ENCODE measurements at places on chromosomes 4 and X.

DNA sequence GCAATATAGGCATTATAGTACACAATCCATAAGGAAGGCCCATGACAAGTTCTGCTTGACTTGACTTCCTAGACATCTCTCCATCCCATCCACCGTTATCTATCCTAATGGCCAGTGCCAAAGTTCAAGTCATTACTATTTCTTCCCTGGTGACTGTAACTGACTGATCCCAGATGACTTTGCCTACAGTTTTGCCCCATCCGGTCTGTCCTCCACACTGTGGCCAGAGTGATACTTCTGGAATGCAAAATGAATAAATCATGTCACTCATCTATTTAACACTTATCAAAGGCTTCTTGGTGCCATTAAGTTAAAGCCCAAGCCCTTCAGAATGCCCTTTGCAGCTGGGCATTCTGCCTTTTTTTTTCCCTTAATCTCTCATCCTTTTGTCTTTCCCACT, 130.8 kb downstream of the PPARGC1A start:
- no peak for DNase-seq

GRCh38 chrX:131262738-131263679, 26.1 kb downstream of the IGSF1 start:
- DNase-seq, result no peak

DNA sequence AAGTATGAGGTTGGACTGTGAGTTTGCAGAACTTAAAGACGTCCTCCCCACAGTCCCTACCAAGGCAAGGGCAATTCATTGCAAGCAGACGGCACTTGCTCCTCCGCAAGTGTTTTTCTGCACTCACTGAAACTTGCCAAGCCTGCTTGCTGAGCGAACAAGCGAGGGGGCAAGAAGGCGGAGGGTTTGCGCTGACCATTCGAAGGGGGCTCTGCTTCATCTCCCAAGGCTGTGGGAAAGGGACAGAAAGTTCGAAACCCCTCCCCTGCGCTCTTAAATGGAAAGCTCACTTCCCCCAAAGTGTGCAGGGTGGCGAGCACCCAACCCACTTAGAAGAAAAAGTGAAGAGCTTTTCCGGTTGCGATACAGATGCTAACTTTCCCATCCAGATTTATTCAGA, 1.4 kb downstream of the MID1 start:
- no peak for DNase-seq

GRCh38 chr4:139554642-139554892, 1.5 kb downstream of the SETD7 start:
- DNase-seq, result no peak

GRCh38 chr4:46073778-46074177, 50.1 kb downstream of the GABRG1 start:
- no peak for DNase-seq

DNA sequence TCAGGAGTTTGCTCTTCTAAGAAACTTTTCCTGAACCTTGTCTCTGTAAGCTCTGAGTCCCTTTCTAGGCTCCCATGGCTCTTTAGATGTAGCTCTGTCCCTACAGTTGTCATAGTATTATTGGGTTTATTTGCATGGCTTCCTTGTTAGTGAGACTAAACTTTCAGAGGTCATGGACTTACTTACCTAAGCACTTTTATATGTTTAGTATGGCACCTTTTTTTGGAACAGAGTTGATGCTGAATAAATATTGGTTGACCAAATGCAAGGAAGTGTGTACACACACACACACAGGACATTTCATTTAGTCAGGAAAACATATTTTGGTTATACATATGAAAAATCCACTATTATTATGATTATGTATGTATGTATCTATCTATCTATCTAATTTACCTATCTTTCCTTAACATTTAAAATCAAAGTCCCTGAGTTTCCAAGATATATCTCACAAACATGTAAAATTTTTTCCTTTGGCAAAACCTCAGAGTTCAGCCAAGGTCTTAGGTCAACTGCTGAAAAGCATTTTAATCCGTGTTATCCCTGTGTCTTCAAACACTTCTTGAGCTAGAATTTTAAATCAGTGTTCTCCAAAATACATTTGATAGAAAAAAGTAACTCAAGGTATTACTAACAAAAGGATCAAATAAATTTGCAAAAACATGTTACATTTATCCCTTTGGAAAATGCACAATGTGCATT, 47.1 kb upstream of the GBA3 start:
- no peak for DNase-seq

DNA sequence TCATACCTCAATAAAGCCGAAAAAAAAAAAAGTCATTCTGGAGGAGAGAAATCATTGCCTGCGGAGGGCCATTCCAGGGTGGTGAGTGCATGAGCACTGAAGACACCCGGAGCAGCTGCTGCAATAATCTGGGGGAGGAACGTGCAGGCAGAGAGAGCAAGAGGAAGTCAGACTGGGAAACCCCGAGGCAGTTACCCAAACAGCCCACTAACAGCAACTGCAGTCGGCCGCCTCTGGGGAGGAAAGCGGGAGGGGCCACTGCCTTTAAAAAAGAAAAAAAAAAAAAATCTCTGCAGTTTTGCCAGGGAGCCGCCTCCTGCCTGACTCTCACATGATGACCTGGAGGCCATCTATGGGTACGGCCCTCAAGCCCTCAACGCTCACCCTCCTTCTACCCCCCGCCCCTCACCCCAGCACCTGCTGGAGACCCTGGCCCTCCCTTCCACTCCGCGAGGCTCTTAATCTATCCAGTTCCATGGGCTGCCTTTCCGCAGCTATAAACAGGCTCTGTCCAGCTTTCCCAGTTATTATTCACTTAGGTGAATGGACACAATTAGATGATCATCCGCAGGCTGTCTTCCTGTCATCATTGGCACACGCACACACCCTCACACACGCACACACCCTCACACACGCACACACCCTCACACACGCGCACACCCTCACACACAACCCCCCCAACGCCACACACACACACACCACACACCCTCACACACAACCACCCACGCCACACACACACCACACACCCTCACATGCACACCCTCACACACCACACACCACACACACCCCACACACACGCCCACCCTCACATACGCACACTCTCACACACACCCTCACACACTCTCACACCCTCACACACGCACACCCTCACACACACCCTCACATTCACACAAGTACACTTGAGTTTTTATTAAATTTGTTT, 3.4 kb upstream of the AVPR2 start:
- DNase-seq, result peak; percentile 50

DNA sequence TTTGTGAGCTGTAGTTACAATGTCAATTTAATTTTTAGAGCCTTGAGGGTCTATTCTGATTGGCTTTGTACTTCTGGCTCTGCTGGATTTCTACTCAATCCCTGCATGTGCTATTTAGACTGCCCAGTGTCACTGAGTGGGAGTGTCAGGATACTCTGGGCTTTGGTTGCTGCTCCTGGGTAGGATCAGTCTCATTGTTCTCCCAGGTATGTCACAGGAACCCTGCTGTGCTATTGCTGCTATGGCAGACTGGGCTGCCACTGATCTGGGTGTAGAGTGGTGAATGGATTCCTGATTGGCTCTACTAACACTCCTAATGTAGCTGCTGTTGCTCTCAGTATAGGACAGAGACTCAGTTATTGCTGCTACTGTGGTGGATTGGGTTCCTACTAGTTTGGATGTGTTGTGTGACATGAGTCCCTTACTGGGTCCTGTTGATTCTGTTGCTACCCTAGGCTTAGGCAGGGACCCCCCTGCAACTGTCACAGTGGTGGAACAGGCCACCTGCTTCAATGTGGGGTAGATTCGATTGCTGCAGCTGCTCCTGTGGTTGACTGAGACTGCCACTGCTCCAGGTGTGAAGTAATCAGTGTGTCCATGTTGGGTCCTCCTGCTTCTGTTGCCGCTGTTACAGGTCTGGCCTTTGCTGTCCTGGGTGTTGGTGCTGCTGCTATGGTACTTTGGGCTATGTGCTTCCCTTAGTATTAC, 707.8 kb upstream of the AMOT start:
- DNase-seq, result no peak

- no peak for DNase-seq
These were observed 13.0 kb downstream of the SLC16A2 start for GRCh38 chrX:74434336-74434735.

DNA sequence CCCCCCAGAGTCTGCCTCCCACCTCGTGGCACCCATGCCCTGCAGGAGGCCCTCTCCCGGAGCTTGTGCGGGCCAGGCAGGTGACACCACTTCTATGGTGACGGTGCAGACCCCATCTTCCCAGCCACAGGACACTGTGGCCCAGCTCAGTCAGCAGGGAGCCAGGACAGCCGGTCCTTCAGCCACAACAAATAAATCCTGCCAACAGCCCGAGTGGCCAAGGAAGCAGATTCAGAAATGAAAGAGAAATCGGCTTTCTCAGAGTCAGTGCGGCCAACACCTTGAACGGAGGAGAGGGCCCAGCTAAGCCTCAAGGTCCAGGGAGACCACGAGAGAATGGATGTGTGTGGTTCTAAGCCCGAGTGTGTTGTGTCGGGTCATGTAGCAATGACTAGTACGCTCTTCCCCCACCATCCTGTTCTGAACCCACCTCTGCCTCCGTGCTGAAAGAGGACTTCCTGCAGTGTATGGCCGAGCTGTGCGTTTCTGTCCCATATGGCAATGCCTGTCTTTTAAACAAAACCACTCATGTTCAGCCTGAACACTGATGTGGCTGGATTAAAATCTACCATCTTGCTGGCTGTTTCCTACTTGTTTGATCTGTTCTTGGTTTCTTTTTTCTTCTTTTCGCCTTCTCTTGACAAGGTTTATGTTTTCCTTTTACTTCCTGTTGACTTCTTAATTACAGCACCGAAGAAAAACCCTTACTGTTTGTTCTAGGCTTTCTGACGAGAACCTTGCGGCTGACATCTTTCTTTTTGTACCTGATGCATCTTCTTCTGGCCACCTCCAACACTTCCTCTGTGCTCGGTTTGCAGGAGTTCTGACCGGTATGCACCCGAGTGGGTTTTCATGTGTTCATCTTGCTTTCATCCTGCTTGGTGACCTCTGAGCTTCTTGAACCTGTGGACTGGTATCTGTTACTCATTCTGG, 53.1 kb downstream of the GAK start:
- peak; percentile 17 for DNase-seq

DNA sequence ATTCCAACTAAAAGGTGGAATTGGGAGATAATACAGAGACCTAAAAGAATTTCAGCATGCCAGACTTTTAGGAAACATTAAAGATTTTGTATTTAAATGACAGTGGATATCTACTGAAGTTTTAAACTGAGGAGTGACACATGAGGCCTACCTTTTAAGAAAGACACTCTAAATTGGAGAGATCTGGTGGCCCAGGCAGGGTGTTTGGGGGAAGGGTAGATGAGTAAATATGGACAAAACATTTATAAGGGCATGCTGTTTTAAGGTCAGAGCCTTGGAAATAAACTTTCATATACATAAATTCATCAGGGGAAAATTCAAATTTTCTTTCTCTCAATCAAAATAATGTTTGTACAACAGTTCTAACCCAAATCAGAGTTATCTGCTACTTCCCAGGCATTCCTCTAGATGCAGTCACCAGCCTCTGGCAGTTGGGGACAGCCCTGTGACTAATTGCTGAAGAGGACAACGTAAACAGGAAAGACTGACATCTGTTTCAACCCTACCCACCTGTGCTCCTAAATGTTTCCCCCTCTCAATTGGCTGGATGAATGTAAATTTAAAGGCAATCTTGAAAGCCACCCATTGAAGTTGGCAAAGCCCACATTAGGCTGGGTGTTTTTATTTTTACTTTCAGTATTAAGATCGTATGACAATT, 1646.9 kb upstream of the ADGRL3 start:
- DNase-seq, result no peak

GRCh38 chr4:155119006-155119405, 89.4 kb upstream of the NPY2R start:
- no peak for DNase-seq

GRCh38 chrX:136126371-136126770, 21.0 kb upstream of the FHL1 start:
- DNase-seq, result no peak

DNA sequence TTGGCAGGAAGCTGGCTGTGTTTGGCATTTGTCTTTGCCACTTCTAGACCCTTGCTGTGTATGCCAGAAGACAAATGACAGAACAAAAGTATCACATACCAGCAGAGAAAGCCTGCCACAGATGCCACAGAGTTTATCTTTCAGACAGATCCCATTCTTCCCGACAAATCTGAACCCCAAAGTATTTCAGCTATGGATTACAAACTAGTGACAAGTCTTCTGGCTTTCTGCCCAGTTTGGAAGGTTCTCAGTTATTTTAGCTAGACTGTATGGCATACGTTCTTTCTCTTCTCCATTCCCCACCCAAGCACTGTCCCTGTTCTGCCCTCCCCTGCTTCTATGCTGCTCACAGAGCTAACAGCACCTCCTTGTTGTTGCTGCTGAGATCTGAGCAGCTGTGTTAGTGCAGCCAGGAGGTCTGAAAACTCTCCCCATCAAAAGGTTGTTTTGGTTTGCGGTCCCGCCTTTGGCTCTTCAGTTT, 236.7 kb downstream of the FRAS1 start:
- no peak for DNase-seq

GRCh38 chrX:136019226-136019625, 34.0 kb downstream of the SLC9A6 start:
- DNase-seq, result no peak

DNA sequence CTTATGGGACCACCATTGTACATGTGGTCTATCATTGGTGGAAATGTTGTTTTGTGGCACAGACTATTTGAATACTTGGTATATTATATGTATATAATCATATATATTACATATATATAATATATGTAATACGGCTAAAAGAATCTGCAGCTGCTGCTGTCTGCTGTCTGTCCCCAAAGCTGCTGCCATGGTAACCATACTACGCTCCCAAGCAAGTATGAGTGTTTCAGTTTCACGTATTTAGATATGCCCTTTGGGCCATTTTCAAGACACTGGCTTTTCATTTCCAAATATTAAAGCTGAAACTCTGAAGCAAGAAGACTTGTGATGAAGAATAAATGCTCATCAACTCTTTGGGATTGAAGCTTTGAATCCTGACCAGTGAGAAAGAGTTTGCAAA, 42.0 kb upstream of the ARSJ start:
- no peak for DNase-seq

DNA sequence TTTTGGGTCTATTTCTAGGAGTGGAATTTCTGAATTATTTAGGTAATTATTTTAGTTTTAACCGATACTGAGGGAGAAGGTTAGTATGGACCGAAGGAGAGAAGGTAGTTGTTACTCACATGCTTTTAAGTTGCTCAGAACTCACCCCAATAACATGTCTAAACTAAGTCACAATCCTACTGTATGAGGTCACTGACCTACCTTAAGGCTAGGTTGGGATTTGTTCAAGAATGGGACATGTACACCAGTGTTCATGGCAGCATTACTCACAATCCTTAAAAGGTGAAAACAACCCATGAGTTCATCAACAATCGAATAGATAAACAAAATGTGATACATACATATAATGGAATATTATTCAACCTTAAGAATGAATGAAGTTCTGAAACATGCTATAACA, 90.5 kb downstream of the MSN start:
- DNase-seq, result no peak

DNA sequence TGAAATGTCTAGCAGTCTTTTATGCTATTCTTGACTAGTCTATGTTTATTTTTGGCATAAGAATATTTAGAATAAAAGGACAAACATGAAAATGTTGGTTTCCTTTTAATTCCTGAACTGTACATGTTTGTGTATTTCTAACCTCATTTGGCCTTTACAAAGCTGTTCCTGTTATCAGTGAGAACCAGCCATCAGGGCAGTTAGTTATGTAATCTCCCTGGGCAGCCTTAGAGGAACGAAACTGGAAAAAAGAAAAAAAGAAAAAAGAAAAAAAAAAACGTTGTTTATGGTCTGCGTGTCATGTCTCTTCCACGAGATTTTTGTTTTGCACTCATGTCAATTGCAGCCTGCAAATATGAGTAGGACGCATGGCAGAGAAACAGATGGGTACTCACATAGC, 193.7 kb downstream of the MAGEB5 start:
- no peak for DNase-seq

- DNase-seq, result no peak
These were observed 305.3 kb upstream of the INTU start for GRCh38 chr4:127327491-127327890.
